ENCODE measurements at places on chromosomes 3 and 15.

GRCh38 chr3:184171562-184171961 lies 3.1 kb upstream of the AP2M1 start:
- H3K4me1 ChIP-seq = peaks cover 20% of the 10 kb centered on the region
- peak overlapping the region; percentile 28 for H3K27ac ChIP-seq
- DNase-seq = no peak
- peaks cover 41% of the 10 kb centered on the region for H3K36me3 ChIP-seq
- no peak overlapping the region for H3K4me3 ChIP-seq

DNA sequence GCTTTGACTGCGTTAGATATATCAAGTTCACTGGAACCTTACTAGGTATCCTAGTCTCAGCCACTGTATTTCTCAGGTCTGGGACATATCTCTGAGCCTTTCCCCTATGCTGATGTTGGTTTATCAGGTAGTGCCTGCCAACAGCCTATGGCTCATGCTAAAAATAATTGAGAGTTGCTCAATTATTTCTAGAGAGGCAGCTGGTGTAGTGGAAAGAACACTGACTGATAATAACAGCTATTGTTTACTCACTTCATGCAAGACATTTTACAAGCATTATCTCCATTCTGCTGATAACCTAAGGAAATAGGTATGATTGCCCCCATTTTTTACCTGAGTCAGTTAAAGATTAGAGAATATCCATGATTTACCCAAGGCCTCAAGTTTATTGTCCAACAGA lies 231.4 kb downstream of the LRRN1 start:
- no peaks in the 10 kb centered on the region for H3K27me3 ChIP-seq
- H3K36me3 ChIP-seq = no peaks in the 10 kb centered on the region
- DNase-seq = no peak

DNA sequence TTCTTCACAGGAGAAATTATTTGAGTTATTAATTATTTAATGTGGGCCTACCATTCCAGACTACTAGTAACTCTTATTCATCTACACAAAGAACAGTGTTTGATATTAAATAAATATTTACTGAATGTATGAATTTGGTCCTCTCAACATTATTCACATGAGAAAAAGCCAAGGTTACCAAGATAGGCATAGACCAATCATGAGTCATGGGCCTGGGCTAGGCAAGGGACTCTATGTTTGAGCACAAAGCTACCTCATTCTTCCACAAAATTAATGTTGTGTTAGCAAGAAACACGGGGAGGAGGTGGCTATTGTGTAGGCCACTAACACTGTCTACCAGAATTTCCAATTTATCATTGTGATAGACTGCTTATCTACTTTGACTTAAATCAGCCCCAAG lies 115.7 kb downstream of the SERPINI1 start:
- peaks cover 6% of the 10 kb centered on the region for H3K27me3 ChIP-seq
- no peaks in the 10 kb centered on the region for H3K36me3 ChIP-seq
- H3K4me1 ChIP-seq = no peaks in the 10 kb centered on the region
- no peak overlapping the region for H3K27ac ChIP-seq
- no peak for DNase-seq

GRCh38 chr15:31869686-31870307 lies 160.5 kb upstream of the CHRNA7 start:
- peak overlapping the region; percentile 17 for H3K27ac ChIP-seq
- H3K4me1 ChIP-seq = peaks cover 10% of the 10 kb centered on the region
- H3K36me3 ChIP-seq = peaks cover 3% of the 10 kb centered on the region
- peak overlapping the region; percentile 71 for H3K4me3 ChIP-seq

DNA sequence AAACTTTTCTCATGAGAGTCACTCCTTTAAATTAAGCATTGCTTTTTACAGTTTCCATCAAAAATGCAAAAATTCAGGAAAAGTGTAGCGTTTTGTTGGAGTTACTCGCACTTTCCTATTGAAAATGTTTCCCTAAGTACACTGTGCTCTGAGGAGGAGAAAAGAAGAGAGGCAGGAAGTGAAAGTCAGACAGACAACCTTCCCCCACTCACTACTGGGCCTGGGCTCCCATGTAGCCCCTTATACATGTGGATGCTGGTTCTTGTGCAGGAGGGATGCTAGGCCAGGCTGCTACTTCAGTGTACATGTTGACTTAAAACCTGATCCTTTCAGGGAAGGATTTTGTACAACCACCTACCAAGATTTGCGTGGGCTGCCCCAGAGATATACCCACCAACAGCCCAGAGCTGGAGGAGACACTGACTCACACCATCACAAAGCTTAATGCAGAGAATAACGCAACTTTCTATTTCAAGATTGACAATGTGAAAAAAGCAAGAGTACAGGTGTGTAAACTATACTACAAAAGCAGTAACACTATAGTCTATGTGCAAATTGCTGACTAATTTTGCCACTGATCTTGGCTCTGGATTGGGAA lies 15.1 kb downstream of the KNG1 start:
- H3K4me1 ChIP-seq = peaks cover 10% of the 10 kb centered on the region
- H3K27ac ChIP-seq = no peak overlapping the region
- no peak for DNase-seq

DNA sequence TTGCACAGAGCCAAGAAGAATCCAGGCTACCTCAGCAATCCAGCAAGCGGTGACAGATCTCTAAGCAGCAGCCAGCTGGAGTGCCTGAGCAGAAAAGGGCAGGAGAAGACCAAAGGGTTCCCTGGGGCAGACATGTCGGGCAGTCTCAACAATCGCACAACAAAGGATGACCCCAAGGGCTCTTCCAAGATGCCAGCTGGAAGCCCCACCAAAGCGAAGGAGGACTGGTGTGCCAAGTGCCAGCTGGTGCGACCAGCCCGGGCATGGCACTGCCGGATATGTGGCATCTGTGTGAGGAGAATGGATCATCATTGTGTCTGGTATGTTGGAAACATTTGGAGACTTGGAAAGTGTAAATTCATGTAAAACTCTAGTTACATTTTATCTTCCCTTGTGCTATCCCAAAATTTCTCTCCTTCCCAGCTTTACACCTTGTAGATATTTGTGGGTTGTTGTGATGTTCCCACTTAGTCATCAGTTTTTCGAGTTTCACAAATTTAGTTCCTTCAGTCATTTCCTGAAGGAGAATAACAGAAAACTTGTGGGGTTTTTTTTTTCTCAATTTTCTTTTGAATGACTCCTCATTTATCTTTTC lies 6.4 kb downstream of the ZDHHC23 start:
- DNase-seq = no peak
- H3K27me3 ChIP-seq = peaks cover 19% of the 10 kb centered on the region
- H3K27ac ChIP-seq = no peak overlapping the region
- H3K4me1 ChIP-seq = peaks cover 9% of the 10 kb centered on the region

DNA sequence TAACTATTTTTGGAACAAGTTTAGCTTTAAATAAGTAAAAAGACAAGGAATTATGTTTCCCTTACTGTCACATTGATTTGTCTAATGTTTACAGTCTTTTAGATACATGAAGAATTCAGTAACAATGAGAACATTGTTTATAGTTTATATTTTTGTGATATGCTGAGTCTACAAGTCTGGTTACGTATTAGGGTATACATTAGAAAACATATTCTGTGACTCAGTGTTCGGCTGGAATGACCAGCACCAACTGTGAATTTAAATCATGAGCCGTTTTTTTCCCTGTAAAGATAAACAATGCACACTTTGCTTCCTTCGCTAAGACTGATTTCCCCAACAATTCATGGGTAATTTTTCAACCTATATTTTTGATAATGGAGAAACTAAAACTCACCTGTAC lies 131.5 kb downstream of the DUT start:
- H3K27ac ChIP-seq = no peak overlapping the region
- DNase-seq = no peak
- H3K27me3 ChIP-seq = no peaks in the 10 kb centered on the region
- H3K36me3 ChIP-seq = no peaks in the 10 kb centered on the region
- no peak overlapping the region for H3K4me3 ChIP-seq

DNA sequence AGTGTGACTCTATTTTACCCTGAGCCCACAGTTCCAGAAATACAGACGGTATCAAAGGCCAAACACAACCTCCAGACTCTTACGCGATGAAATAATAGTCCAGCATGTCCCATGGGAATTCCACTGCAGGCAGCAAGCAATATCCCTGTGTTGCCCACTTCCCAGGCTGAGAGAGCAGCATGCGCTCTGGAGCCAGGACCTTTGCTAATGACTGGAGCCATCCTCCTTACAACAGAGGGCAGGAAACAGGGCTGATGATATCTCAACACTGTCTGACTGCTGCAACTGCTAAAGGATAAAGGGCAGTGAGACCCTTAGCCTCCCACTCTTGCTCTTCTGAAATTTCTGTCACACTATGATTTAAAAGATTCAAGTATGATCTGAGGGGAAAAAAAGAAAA lies 34.8 kb downstream of the MCF2L2 start:
- H3K27me3 ChIP-seq = peaks cover 4% of the 10 kb centered on the region
- no peak for DNase-seq
- no peak overlapping the region for H3K4me3 ChIP-seq

- no peak overlapping the region for H3K27ac ChIP-seq
- H3K36me3 ChIP-seq = no peaks in the 10 kb centered on the region
- no peak for DNase-seq
- H3K4me1 ChIP-seq = no peaks in the 10 kb centered on the region
- H3K4me3 ChIP-seq = no peak overlapping the region
Observed at GRCh38 chr3:923161-923910, 169.5 kb upstream of the CNTN6 start.

DNA sequence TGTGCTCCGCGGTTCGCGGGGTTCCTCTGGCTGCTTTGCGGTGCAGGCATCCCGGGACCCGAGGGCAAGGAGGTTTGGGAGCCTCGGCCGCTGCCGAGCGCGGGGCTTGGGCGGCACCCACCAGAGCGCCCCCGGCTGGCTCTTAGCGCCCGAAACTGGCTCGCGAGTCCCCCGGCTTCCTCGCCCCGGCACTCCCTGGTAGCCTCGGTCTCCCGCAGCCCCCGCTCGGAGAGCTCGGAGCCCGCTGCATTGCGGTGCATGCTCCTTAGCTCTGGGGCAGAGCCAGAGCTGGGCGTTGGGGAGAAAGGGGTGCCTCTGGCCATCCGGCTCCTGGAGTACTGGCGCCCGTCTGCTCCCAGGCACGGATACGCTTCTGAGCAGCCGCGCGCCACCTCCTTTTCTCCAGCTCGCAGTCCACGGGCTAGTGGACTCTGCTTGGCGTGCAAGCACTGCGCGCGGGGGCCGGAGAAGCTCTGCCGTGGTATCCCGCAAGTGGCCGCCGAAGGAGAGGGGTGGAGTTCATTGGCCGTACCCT lies 753 bp downstream of the EPHB1 start:
- H3K27me3 ChIP-seq = peaks cover 68% of the 10 kb centered on the region
- no peak overlapping the region for H3K27ac ChIP-seq
- peaks cover 16% of the 10 kb centered on the region for H3K4me1 ChIP-seq
- DNase-seq = no peak
- H3K36me3 ChIP-seq = no peaks in the 10 kb centered on the region
- peak overlapping the region; percentile 91 for H3K4me3 ChIP-seq

DNA sequence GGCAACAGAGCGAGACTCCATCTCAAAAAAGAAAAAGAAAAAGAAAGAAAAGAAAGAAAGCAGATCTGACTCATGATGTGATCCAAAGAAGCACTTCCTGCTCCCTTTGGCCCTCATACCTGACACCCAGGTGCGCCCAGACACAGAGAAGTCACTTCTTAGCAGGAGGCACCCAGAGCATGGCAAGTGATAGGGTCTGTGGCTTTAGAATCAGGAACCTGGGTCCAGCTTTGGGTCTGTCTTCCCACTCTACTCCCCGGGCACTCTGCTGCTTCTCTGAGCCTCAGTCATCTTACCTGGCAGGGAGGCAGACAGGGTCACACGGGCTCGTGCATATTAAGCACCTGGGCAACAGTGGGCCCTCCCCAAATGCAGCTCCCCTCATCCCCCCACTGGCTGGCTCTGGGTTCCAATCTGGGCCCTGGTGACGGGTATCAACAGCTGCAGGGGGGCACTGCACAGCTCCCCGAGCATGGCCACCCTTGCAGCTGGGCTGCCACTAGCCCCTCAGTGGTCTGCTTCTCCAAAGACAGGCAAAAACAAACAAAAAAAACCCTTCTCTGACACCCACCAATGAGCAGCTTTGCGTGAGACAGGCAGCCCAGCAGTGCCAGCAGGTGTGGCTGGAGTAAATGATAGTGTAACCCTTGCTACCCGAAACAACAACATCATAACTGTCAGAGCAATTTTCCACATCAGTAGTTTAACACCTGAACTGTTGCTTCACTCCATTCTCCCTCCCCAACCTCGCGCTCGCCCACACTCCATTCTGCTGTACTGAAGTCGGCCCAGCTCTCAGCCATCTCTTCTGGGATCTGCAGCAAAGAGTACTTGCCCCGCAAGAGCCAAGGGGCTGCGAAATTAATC lies 99.8 kb downstream of the MEGF11 start:
- no peaks in the 10 kb centered on the region for H3K36me3 ChIP-seq
- H3K4me1 ChIP-seq = no peaks in the 10 kb centered on the region
- H3K27me3 ChIP-seq = peaks cover 7% of the 10 kb centered on the region
- no peak overlapping the region for H3K27ac ChIP-seq
- DNase-seq = no peak
- H3K4me3 ChIP-seq = no peak overlapping the region

DNA sequence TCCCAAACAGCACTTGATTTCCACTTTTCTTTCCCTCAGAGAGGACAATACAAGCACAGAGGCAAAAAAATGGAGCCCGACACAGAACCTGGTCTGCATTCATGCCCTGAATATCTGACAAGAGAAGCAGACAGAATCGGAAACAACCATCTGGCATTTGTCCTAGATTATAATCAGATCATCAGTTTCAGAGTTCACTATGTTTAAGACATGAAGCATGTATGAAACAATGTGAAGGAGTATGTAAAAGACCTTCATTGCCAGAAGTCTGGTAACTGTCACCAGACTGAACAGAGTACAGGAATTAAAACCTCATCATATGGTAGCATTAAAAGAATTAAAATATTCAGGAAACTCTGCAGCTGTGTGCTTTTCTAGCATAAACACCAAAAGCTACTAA lies 65.0 kb downstream of the SETD2 start:
- peaks cover 54% of the 10 kb centered on the region for H3K36me3 ChIP-seq
- H3K4me3 ChIP-seq = no peak overlapping the region
- no peak overlapping the region for H3K27ac ChIP-seq
- H3K27me3 ChIP-seq = no peaks in the 10 kb centered on the region
- no peak for DNase-seq
- peaks cover 2% of the 10 kb centered on the region for H3K4me1 ChIP-seq

- DNase-seq = no peak
- no peaks in the 10 kb centered on the region for H3K36me3 ChIP-seq
- H3K27ac ChIP-seq = no peak overlapping the region
- peaks cover 6% of the 10 kb centered on the region for H3K27me3 ChIP-seq
Observed at GRCh38 chr3:131796558-131797198, 238.1 kb downstream of the CPNE4 start.

DNA sequence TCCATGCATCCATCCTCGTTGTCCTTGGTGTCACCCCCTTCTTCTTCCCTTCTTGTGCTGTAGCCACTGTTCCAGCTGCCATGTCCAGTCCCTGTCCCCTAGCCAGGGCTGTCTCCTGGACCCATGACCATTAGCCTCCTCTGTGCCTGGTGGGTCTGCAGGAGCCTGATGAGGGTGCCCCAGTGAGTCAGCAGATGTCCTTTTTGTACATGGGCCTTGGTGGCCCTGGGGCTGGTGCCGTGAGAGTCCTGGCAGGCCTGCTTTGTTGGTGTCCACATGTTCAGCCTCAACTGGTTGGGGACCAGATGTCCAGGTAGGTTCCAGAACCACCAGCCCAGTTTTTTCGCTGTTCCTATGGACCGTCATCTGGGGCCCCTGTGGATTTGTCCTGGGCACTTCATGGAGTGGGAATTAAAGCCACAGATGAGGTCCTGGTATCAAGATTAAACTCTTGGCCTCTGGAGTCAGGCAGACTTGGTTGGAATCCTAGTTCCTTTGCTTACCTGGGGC lies 66.1 kb downstream of the FBLN2 start:
- H3K4me3 ChIP-seq = no peak overlapping the region
- no peaks in the 10 kb centered on the region for H3K36me3 ChIP-seq
- H3K27me3 ChIP-seq = no peaks in the 10 kb centered on the region
- no peaks in the 10 kb centered on the region for H3K4me1 ChIP-seq

Data from activated CD4-positive, alpha-beta T cell treated with anti-CD3 and anti-CD28 coated beads, Interleukin-2, amount 10 ng/mL, durations not matched to agents 24 days and 14 days (primary cell).